IMR-90 (cell line): ENCODE measurements at places on chromosomes 5 and 9. TPM values are rescaled to one million over a fixed set of nuclear protein-coding genes. Genes with fewer than 3 reads are reported as not detected.

Gene SLC6A3
- polyA plus RNA-seq = not detected in 2 replicates

Gene CDH18
- 0.24 and 0.29 TPM in 2 replicates for polyA plus RNA-seq

Gene MYO10
- polyA plus RNA-seq = 39.9 and 41.9 TPM in 2 replicates

Gene HTR1A
- not detected in 2 replicates for polyA plus RNA-seq

Gene CER1
- not detected in 2 replicates for polyA plus RNA-seq

Gene GRIA1
- polyA plus RNA-seq = 0.37 and 0.48 TPM in 2 replicates

GRCh38 chr9:5840788-5841187 lies 7.9 kb upstream of the ERMP1 start:
- no peak for DNase-seq

DNA sequence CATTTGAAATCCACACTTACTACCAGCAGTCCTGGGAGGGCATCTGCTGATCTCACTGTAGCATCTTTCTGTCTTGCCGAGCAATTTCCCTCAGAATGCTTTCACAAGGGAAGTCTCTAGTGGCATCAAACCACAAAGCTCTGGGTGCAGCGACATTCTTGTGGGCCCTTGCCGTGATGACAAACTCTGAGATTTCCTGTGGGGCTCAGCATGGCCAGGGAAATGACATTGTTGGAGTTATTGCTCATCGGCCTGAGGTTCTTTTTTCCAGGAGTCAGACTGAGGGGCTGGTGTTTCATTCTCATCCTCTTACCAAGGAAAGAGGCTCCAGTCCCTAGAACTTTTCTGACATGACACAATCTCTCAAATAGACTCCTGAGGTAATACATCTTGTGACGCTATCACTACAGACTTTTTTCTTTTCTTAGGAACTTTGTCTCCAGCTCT lies 51.4 kb downstream of the PFDN1 start:
- peak; percentile 94 for DNase-seq

GRCh38 chr5:135880278-135880677 lies 15.4 kb downstream of the IL9 start:
- no peak for DNase-seq

Gene DRD1
- 0.16 and 0.19 TPM in 2 replicates for polyA plus RNA-seq

- no peak for DNase-seq
Observed at GRCh38 chr5:9625286-9625685, 4.9 kb downstream of the TAS2R1 start.

DNA sequence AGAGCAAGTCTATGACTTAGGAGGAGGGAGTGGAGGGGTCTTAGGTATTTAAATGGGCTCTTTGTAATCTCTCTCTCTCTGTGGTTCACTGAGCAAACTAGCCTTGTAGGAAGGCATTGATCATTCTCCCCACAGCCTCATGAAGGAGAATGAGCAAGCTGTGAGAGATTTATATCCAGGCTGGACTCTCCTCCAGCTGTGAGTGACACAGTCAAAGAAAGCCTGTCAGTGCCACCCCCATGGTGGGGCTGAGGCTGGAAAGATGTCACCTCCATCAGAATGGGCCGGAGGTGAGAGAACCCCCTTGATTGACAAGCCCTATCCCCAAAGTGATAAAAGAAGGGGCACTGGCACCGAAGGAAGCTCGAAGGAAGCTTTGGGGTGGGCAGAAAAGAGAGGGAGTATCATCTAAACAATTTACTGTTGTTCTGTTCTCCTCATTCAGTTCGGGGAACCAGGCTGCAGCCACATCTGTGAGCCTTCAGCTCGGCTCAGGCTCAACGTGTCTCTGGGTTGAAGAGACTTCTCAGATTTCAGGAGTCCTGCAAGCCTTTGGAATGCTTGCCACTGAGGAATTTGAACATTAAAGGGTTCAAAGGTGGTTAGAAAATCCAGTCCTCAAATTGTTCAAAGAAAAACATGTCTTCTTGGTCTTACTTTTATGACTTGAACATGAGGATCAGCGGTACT lies 538.2 kb upstream of the ZNF462 start:
- no peak for DNase-seq

DNA sequence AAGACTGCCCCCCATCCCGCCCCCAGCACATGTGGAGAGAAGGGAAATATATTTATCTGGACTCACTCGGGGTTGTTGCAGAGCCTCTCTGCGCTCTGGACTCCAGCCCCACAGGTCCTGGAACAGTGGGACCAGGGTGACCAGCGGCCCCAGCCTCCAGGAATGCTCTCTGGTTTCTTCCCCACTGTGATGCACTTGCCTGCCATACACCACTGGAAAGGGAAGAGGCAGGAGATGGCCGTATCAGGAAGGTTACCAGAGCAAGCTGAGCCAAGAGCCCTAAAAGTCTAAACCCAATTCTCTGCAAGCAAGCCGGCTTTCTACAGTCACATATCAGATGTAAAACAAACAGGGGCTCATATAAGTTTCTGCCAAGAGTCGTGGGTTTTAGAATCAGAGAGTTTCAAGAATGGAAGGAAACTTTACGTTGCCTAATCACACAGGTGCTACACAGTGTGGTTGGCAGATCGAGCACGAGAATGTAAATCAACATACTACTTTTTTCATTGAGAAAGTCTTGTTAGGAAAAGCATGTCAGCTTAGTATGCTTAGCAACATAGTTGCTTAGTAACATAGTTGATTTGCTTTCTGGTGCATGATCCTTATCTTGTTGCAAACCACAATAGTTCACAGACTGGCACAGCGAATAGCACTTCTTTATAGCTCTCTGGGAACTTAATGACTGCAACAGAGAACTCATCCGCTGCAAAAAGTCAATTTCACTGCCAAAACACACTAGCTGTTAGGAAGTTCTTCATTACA lies 201.2 kb downstream of the TARS1 start:
- DNase-seq = peak; percentile 50

DNA sequence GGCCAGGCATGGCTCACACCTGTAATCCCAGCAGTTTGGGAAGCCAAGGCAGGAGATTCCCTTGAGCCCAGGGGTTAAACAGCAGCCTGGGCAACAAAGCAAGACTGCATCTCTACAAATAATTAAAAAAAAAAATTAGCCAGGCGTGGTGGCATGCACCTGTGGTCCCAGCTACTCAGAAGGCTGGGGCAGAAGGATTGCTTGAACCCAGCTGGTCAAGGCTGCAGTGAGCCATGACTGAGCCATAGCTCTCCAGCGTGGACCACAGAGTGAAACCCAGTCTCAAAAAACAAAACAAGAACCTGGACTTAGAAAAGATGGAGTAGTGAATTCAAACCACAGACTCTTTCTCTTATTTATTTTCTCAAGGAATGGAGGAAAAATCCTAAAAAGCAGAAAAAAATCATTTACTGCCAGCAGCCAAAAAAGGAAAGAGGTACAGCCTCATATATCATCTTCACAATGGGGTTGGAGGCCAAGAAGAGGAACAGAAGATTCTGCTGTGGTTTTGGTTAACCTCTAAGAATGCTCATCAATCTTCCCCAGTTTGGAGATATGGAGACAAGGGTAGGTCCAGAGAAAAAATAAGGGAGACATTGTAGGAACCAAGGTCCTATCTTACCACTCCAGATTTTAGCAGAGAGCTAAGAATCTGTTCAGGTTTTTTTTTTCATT lies 40.0 kb upstream of the MYO10 start:
- DNase-seq = no peak

Gene CAMK2A
- 0.17 and 0.19 TPM in 2 replicates for polyA plus RNA-seq

GRCh38 chr5:139392678-139393496 lies 2.0 kb downstream of the PROB1 start:
- no peak for DNase-seq

DNA sequence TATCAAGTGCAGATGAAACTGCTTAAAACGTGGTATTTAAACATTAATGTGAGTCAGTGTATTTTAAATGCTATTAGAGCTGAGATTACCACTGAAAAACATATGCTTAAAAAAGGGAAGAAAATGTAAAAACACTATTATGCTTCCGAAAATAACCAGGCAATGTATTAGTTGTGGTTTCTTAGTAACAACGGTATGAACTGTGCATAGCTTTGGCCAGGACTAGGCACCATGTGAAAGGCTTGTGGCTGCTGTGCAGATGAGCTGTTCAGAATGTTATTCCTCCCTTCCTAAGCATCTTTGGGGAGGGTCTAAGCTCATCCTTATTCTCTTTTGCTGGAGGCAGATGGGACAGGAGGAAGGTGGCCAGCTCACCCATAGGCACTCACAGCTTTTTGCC lies 84.9 kb downstream of the NTRK2 start:
- DNase-seq = peak; percentile 24

- DNase-seq = no peak
Observed at GRCh38 chr5:122702524-122702875, 72.4 kb upstream of the SNX2 start.

GRCh38 chr5:150112201-150113046 lies 26.1 kb upstream of the CSF1R start:
- peak; percentile 88 for DNase-seq

GRCh38 chr5:427415-428087 lies 15.4 kb upstream of the EXOC3 start:
- DNase-seq = no peak

DNA sequence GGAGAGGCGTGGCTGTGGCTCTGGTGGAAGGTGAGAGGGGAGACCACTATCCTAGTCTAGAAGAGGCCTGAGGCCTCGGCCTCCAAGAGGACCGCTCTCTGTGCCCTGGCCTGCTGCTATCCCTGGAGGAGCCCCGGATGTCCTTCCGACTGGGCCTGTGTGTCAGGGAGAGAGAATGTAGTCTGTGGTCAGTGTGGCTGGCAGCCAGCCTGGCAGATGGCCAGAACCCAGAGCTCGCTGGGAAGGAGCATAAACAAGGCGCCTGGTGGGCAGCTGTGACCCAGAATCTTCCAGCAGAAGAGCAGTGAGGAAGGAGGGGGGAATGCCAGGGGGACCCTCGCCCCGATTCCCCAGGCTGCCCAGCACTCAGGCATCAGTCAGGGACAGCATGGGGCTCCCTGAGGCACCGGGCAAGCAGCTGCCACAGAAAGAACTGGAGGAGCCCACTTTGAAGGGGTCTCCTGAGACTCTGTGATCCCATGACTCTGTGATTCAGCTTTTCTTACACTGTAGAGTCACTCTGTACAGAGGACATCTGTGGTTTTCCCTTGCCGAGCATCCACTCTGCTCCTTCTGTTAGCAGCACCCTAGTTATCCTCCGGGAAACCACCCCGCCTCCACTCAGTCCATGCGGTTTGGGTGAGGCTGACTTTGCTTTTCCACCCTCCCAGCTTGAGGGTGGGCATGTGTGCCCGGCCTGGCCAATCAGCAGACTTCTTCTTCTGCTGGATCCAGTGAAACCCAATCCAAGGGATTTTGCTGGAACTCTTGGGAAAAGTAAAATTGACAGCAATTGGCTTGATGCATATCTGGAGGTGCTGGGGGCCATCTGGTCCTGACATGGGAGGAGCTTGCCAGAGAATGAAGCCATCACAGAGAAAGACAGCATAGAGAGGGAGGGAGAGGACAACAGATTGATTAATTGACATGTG lies 46.2 kb upstream of the PWWP2A start:
- peak; percentile 98 for DNase-seq

DNA sequence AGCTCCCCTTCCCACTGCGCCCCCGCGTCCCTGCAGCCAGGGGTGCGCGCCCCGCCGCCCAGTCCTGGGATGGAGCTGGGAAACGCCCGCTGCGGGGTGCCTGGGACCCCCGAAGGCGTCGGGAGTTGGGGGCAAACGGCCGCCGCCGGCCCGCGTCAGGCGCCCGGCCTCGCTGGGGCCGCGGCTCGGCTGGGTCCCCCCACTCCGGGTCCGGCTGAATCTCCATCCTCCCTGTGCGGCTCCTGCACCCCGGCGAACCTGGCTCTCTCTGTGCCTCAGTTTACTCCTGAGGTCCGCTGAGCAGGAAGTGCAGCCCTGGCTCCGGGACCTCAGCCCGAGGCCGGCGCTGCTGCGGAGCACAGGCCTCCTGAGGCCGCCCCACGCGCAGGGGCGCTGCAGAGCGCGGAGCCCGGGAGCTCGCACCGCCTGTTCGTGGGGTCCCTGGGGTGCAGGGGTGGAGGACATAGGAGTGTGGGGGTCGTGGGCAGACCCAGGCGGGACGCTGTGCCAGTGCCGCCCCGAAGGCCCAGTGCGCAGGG lies 13.9 kb upstream of the TMEM250 start:
- no peak for DNase-seq

Gene LHX6
- 0.05 and 0.17 TPM in 2 replicates for polyA plus RNA-seq

Gene ARAP3
- 6.6 and 6.9 TPM in 2 replicates for polyA plus RNA-seq

DNA sequence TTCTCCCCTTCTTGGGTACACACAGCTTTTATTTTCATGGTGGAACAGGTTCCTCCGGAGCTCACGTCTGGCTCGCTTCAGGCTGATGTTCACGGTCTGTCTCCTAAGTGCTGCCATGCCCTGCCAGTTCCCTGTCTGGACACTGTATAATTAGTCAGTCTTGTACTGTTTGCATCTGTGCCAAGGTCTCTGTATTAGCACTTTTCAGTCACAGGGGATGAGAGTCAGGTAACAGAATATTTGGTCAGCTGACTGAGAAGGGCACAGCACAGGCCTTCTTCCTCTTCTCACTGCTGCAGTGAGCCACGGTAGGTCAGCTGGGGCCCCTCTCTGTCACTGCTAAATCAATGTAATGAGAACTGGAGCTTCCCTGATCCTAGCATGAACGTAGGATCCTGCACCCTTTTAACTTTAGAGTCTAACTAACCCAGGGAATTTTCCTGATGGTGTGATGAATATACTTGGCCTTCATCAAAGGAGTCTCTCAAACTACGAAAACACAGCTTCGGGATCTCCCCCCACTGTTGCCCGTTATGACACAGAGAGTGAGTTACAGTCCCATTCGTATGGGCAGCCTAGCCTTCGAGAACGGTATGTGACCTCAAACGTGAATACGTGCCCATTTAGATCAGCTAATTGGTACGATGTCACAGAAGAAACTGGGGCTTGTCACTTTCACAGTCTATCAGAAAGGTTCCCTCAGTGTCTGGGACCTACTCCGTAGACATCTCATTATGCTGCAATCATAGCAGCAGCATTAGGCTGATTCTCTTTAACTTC lies 354.1 kb upstream of the RFX3 start:
- no peak for DNase-seq

Gene APC
- 7.3 and 9.4 TPM in 2 replicates for polyA plus RNA-seq

GRCh38 chr9:98611319-98611718 lies 97.4 kb downstream of the GABBR2 start:
- DNase-seq = no peak

DNA sequence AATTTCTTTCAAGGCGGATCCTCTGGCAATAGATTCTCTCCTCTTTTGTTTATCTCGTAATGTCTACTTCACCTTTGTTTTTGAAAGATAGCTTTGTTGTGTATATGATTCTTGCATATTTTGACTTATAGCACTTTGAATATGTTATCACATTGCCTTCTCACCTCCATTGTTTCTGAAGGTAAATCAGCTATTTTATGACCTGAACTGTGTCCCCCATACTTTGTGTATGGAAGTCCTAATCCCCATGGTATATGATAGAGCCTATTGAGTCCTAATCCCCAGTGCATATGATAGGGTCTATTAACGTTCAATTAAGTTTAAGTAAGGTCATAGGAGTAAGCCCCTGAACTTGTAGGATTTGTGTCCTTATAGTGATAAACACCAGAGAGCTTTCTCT lies 910.2 kb upstream of the NUDT12 start:
- no peak for DNase-seq

GRCh38 chr9:89204801-89205200 lies 26.2 kb upstream of the SHC3 start:
- no peak for DNase-seq

- no peak for DNase-seq
Observed at GRCh38 chr9:135255841-135256580, 168.5 kb downstream of the OLFM1 start.

GRCh38 chr5:61023131-61023530 lies 78.1 kb downstream of the NDUFAF2 start:
- DNase-seq = peak; percentile 73
